GM03348 (cell line): ENCODE measurements at places on chromosomes 5 and 9.

DNA sequence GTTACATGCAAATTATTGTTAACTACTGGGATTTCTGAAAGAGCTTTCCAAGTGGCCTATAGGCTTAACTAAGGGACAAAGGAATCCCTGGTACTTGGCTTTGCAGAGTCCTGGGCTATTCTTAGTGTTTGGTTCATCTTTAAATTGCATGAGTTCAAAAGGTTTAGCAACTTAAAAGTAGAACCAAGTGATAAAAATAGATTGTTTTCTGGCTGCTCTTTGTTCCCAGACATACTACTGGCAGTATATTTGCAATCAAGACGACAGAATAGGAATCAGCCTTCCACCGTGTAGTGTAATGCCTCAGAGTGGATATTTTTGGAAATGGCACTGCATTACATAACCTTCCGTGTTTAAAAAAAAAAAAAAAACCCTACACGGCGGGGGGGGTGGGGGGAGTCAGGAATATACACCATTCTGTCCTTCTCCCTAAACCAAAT lies 1.0 kb downstream of the NREP start:
- peak; percentile 40 for DNase-seq

- DNase-seq = no peak
Observed at GRCh38 chr5:103254921-103255320, 3.6 kb upstream of the MACIR start.

DNA sequence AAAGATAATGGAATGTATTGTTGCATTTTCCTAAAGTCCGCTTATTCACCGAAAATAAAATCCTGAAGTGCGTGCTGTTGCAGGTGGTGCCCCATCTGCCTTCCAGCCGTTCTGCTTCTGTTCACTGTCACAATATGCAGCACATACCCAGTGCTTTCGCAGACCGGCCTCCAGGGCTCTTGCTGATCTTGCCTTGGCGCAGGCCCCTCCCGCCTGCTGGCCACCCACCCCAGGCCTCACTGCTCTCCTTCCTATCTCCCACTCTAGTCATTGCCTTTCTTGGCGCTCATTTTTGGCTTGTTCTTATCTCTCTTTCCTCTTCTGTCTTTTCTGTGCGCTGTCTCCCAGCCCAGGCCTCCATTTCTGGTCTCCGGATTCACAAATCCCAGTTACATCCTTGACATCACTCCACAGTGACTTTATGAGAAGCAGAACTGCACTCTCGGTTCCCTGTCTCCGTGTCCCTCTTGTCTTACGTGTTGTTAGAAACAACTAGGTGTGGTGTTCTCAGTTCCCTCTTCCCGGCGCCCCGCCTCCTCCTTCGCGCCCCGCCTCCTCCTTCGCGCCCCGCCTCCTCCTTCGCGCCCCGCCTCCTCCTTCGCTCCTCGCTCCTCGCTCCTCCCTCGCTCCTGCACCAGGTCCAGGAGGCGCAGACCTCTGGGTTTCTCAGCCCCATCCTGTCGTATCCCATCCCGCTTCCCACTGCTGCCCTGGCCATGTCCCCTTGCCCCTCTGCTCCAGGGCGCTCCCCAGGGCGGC lies 201.7 kb upstream of the OTULINL start:
- no peak for DNase-seq

DNA sequence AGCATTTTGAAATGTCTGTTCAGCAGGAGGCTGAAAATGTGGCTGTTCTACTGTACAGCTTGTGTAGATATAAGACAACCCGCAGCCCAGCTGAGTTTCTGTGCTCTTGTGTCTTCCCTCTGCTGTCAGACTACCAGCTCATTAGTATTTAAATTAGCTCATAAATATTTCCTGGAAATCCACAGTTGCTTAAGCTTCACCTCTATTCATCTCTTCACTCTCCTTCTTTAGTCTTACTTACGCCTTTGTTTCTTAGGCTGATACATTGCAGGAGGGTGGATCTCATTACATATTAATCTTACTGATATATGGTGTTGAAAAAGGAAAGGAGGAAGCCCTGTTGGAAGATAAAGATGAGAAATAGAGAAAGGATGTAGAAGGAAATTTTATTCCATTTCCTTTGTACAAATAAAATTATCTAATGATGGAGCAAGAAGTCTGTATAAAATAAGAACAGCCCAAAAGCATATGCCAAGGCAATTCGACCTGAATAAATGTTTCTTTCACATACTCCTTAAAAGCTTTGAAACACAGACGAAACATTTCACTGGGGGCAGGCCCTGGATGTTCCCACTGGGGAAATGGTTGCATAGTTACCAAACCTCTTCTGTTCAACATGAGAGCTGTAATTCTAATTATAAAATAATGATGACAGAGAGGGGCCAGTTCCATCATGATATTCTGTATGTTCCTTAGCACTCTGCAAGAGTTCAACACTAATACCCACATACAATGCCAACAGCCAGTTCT lies 111.8 kb upstream of the APC start:
- no peak for DNase-seq

- DNase-seq = peak; percentile 39
Observed at GRCh38 chr9:95508242-95508967, 8.4 kb downstream of the PTCH1 start.

- no peak for DNase-seq
Observed at GRCh38 chr5:31962351-31962751, 211.8 kb downstream of the GOLPH3 start.

GRCh38 chr5:67268231-67269021 lies 71.8 kb upstream of the CD180 start:
- peak; percentile 85 for DNase-seq
